ENCODE measurements at places on chromosomes 11 and 22.

DNA sequence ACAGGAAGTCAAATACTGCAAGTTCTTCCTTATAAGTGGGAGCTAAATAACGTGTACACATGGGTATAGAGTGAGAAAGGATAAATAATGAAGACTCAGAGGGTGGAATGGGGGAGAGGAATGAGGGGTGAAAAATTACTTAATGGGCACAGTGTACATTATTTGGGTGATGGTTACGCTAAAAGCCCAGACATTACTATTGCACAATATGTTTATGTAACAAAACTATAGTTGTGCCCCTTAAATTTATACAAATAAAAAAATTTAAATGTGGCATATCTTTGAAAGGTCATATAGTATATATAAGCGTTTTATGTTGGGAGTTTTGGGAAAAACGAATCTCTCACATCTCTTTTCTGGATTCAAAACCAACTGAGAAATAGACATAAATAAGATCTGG lies 96.1 kb downstream of the KIF18A start:
- no peak for DNase-seq

- no peak for DNase-seq
Observed at GRCh38 chr11:45098929-45099328, 47.5 kb upstream of the PRDM11 start.

DNA sequence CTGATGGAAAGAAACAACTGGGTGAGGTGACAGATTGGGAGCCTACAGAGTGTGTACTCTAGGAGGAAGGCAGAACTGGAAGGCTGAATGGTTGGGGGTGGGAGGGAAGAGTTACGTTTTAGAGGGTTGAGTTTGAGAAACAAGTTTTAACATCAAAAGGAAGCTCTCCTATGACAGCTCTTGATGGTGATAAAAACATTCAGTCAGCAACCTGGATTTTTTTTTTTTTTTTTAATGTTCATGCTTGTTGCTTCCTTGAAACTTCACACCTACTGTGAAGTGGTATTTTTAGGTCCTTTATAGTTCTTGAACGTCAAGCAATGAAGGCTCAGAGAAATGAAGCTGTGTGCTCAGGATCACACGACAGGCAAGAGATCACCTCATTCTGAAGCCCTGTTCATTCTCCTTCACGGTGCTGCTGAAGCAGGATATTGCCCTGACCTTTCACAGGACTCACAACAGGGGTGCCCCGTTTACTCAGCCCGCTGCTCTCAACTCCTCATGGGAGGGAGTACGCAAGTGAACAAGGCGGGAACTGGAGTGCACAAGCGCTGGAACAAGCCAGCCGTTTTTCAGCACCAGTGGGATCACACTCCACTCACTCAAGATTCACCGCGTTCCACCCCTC lies 1.6 kb upstream of the TMEM109 start:
- DNase-seq: no peak

DNA sequence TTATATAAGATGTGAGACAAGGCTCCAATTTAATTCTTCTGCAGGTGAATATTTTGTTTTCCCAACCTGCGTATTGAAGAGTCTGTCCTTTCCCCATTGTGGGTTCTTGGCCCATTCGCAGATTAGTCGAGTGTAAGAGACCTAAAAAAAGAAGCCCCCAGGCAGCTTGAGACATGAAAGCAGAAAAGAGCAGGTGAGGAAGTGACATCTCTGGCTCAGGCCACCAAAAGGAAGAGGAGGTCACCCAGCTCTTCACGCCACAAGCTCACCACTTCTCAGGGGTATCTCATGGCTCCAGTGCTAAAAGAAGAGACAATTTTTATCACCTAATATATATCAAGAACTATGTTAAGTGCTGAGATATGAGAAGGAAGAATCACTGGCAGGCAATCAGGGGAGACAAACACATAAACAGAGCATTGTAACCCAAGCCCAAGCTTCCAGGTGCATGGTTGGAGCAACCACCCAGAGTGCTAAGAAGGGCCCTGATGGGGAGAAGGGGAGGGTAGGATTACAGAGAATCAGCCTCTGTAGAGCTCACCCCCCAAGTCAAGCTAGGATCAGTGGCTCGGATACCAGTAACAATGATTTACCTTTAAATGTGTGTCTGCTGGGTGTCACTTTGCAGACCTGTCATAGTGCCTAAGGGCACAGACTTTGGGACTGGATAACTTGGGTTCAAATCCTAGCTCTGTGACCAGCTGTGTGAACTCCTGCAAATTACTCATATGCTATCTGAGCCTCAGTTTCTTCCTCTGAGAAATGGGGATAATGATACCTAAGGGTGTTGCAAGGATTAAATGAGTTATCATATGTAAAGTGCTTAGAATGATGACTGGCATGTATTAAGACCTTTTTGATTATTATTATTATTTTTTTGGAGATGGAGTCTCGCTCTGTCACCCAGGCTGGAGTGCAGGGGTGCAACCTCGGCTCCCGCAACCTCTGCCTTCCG lies 39.2 kb downstream of the MCHR1 start:
- DNase-seq: no peak

- DNase-seq: no peak
Observed at GRCh38 chr22:39832627-39833074, 60.9 kb downstream of the ENTHD1 start.

DNA sequence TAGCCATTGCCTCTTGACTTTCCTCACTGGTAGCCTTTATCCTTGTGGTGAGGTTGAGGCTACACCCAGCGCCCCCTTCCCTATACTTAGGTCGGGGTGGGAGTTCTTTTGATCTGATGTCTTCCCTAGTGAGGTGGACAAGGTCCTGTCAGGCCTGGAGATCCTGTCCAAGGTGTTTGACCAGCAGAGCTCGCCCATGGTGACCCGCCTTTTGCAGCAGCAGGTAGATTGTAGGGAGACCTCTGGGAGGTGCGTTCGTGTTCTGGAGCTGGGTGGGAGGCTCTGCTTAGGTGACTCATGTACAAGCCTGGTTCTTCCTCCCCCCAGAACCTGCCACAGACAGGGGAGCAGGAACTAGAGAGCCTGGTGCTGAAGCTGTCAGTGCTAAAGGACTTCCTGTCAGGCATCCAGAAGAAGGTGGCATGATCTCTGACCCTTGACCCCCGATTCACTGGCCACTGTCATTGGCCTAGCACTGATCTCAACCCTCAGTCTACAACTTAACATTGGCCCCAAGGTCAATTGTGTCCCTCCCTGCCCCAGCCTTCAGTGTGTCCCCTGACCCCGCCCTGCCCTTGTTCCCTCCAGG lies 4.9 kb downstream of the INPPL1 start:
- DNase-seq: no peak

DNA sequence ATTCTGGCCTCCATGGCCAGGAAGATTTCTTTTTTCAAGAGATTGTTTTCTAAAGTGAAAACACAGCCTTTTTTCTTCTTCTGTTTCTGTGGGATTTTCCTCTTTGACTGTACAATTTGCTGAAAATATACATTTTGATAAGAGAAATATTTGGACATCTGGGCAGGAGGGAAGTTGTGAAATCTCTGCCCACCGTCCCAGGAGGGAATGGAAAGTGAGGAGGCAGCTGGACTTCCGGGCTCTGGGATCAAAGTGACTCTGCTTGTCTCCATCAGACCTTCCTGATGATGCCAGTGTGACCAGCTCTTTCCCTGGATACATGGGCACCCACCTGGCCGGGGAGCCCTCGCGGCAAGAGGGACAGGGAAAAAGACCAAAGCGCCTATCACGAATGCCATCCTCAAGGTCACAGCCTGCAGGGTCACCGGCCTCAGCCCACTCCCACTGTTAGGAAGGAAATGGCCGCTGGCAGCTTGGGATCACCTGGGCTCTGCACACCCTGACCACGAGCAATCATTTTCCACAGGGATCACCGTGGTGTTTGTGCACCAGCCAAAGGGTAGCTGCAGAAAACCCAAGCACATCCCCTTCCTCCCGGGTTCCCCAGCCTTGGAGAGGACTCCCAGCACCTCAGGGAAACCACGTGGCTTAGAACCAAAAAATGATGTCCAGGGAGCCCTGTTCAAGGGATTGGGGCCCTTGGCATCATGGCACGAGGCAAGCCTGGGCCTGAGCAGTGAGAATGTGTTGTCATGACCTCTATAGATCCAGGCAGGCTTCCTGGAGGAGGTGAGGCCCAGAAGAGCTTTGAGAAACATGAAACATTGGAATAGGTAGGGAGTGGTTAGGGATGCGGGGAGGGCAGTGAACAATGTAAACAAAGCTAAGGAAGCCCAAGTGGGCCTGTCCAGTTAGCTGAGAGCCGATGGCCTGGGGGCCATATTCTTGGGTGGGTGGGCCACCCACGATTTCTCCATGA lies 29.1 kb upstream of the CCND1 start:
- no peak for DNase-seq

- DNase-seq: no peak
Observed at GRCh38 chr11:6357222-6357621, 33.1 kb upstream of the SMPD1 start.

DNA sequence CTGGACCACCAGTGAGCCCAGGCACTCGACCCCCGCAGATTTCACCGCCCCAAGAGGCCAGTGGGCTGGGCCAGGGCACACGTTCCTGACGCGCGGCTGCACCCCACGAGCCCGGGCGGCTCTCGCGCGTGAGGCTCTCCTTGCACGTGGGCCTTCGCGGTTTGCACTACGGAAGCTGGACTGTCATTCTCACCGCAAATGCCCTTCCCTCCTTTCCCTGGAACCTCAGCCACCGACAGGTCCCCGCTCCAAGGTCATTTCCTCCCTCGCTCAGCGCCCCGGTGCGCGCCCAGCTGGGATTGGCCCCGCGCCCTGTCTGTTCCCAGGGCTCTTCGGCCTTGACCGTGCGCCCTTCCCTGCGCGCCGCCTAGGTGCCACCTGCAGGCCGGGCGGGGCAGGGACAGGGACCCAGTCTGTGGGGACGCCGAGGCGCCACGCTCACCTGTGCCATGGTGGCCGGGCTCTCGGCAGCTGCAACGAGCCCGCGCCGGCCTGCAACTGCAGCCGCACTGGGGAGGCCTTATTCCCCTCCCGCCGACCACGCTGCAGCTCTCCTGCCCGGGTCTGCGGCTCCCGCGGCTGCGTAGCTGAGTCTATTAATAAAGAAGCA lies 2.1 kb upstream of the CPT1A start:
- peak; percentile 69 for DNase-seq

GRCh38 chr11:119300198-119300964 lies 16.5 kb downstream of the MCAM start:
- no peak for DNase-seq

DNA sequence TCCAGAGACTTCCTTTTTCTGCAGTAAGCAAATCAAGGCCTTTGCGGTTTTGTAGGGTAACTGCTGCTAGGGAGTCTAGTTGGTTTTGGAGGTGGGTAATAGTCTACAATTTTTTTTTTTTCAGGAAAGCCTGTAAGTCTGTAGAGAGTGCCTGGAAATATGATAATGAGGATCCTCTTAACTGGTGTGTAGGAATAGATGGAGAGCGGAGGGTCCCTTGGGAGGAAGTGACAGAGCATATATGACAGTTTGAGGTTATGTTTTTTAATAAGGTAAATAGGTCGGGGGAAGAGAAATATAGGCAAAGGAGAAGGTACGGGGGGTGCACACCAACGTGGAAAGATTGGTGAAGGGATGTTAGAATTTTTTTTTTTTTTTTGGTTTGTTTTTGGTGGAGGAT lies 25.9 kb downstream of the ZNF195 start:
- no peak for DNase-seq

DNA sequence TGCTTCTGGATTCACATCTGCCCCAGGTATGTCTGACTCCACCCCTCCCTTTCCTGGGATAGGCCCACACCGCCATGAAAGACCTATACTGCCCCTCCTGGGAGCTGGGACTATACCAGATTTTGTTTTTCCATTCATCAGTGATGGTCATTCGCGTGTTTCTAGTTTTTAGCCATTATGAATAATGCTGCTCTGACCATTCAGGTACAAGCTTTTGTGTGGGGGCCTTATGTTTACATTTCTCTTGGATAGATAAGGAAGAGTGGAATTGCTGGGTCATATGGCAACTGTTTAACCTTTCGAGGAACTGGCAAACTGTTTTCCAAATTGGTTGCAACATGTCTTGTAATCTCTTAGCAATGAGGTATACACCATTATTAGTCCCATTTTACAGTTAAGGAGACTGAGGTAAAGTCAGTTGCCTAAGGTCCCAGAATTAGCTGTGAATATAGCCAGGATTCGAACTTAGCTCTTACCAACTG lies 1.2 kb upstream of the TBC1D10A start:
- DNase-seq: no peak

GRCh38 chr11:6926208-6927029 lies at the start of gene ZNF215:
Gene ZNF215 (plus strand): TSS chr11:6926426. CDS start chr11:6932273, 5,847 bp downstream.
- DNase-seq: no peak

GRCh38 chr22:48018346-48018745 lies 1255.9 kb downstream of the TBC1D22A start:
- no peak for DNase-seq

- no peak for DNase-seq
Observed at GRCh38 chr11:17933708-17934107, 79.1 kb downstream of the SERGEF start.

GRCh38 chr11:19466314-19466713 lies 225.6 kb upstream of the E2F8 start:
- no peak for DNase-seq

- no peak for DNase-seq
Observed at GRCh38 chr11:103929170-103929903, 107.1 kb upstream of the DDI1 start.

GRCh38 chr22:22877523-22878210 lies 9.9 kb upstream of the IGLL5 start:
- DNase-seq: no peak

DNA sequence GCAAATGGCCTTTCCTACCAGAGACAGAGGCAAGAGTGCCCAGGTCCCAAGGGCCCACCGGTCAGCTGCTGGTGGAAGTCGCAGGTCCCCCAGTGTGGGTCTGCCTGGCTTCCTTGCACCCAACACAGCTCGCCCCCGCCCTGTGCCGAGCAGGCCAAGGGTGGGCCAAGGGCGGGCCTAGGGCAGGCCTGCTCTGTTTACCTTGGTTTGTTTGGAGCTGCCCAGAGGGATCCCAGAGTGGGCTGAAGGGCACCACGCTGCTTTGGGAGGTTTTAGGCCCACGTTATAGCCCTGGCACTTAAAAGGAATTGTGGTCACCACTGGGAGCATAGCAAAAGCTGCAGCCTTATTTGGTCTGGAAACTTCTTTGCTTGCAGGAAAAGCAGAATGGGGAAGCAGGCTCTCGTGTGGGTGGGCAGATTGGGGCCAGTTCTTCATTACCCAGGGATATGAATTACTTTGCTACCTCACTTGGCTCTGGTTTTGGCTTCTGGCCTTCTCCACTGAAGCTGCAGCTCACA lies 38.0 kb downstream of the MRGPRD start:
- no peak for DNase-seq
